Gastrocnemius medialis (tissue), 4 donors: ENCODE measurements at places on chromosomes 13 and 19. TPM values are rescaled to one million over a fixed set of nuclear protein-coding genes. Genes with fewer than 3 reads are reported as not detected.

PRTN3 gene
- 0.51 TPM for total RNA-seq

SIAH3 gene
- total RNA-seq: not detected

DNA sequence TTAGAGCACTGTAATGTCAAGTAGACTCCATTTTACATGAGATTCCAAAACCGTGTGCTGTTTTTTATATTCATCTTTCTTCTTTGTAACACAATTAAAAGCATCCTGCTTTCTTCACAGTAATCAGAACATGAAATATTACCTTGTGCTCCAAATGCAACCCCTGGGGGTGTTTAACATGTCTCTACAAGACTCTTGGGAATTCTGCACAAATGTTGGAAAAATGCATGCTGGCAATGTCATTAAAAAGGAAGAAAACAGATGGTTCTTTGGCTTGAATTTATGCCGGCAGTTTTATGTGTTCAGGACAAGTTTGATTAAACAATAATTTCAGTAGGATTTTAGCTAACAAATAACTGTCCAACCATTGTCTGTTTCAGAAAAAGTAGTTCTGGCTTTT lies 159.1 kb downstream of the LIG4 start:
- no peak overlapping the region for H3K4me3 ChIP-seq
- no peak for DNase-seq
- no peaks in the 10 kb centered on the region for H3K4me1 ChIP-seq
- no peak overlapping the region for H3K27ac ChIP-seq
- no peaks in the 10 kb centered on the region for H3K27me3 ChIP-seq

GRCh38 chr13:60265566-60265965 lies 101.8 kb upstream of the DIAPH3 start:
- no peak for DNase-seq
- H3K4me3 ChIP-seq: no peak overlapping the region
- no peak overlapping the region for H3K27ac ChIP-seq
- no peaks in the 10 kb centered on the region for H3K27me3 ChIP-seq
- no peaks in the 10 kb centered on the region for H3K36me3 ChIP-seq

DNA sequence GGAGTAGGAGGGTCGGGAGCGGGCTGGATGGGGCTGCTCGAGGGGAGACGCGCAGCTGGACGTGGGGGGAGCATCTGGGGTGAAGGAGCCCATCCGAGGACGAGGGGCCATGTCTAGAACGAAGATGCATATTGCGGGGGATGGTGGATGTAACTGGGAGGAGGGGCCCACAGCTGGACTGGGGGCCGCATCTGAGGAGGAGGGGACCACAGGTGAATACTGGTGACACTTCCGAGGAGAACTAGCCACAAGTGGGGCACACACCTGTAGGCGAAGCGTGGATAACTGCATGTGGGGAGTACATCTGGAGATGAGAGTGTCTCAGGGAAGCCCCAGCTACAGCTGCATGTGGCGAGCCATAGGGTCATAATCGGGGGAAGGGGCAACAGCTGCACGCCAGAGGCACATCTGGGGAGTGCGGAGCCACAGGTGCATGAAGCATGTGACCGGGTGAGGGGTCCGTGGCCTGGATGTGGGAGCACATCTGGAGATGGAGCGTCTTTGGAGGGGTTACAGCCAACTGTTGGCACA lies 402 bp downstream of the ZSWIM9 start:
- H3K4me1 ChIP-seq: peaks cover 6% of the 10 kb centered on the region
- no peak for DNase-seq
- no peaks in the 10 kb centered on the region for H3K27me3 ChIP-seq

- H3K27me3 ChIP-seq: no peaks in the 10 kb centered on the region
- DNase-seq: no peak
- no peaks in the 10 kb centered on the region for H3K4me1 ChIP-seq
- H3K36me3 ChIP-seq: no peaks in the 10 kb centered on the region
These were observed 85.1 kb downstream of the FNDC3A start for GRCh38 chr13:49060678-49061387.

GRCh38 chr13:96734499-96734898 lies 259.8 kb downstream of the OXGR1 start:
- no peak overlapping the region for H3K4me3 ChIP-seq
- no peaks in the 10 kb centered on the region for H3K4me1 ChIP-seq
- no peak overlapping the region for H3K27ac ChIP-seq
- no peaks in the 10 kb centered on the region for H3K27me3 ChIP-seq
- no peak for DNase-seq
- H3K36me3 ChIP-seq: no peaks in the 10 kb centered on the region

DNA sequence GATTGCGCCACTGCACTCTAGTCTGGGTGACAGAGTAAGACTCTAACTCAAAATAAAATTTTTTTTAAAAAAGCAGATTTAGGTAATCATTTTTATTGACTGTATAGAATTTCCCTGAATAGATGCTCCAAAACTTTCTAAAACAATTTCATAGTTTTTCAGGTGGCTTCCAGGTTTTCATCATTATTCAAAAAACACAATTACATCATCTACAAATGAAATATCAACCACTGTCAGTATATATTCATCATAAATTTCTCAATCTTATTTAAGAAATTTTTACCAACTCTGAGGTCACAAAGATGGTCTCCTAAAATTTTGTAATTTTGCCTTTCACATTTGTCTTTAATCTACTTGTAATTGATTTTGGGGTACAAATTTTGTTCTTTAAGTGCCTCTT lies 48.1 kb downstream of the ZC3H13 start:
- H3K4me1 ChIP-seq: no peaks in the 10 kb centered on the region
- H3K27ac ChIP-seq: no peak overlapping the region
